Motor neuron (in vitro differentiated cells): ENCODE measurements at places on chromosomes 2 and 18. TPM values are rescaled to one million over a fixed set of nuclear protein-coding genes. Genes with fewer than 3 reads are reported as not detected.

DNA sequence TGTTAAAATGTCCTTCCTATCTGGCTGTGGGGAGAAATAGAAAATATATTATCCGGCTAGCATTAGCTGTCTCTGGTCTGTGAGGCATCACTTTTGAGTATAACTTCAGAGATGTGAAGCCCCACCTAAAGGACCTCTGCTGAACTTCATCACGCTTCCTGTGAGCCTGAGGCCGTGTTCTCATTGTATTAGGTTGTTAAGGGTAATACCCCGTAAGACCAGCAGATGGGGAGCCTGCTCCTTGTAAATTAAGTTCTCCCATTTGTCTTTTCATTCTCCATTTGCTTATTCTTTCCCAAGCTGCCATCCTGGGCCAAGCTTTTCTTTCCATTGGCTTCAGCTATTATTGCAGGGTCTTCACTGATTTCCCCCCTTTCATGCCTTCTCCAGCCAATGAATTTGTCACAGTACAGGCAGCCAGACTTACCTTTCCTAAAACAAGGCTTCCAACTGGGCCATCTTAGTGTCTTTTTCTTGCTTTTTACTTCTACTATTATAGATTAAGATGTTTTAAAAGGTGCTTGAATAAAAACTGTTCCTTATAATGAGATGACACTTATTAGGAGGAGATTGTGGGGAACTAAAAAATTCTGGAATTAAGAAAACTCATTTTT, 12.4 kb downstream of the NIF3L1 start:
- peak; percentile 93 for ATAC-seq

- ATAC-seq = peak; percentile 15
Observed at GRCh38 chr18:2856547-2857170, 9.9 kb downstream of the EMILIN2 start.

- ATAC-seq = no peak
Observed at GRCh38 chr2:199818754-199819153, 32.2 kb downstream of the FTCDNL1 start.

DNA sequence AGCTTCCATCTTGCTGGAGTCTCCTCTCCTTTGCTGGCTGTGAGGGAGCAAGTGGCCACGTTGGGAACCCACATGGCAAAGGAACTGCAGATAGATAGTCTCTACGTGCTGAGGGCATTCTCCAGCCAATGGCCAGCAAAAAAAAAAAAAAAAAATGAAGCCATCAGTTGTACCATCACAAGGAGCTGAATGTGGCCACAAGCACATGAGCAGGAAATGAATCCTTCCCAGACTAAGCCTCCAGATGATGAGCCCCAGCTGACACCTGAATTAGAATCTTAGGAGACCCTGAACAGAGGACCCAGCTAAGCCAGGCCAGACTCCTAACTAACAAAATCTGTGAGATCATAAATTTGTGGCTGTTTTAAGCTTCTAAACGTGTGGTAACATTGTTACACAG, 57.9 kb downstream of the SPIRE1 start:
- no peak for ATAC-seq

DNA sequence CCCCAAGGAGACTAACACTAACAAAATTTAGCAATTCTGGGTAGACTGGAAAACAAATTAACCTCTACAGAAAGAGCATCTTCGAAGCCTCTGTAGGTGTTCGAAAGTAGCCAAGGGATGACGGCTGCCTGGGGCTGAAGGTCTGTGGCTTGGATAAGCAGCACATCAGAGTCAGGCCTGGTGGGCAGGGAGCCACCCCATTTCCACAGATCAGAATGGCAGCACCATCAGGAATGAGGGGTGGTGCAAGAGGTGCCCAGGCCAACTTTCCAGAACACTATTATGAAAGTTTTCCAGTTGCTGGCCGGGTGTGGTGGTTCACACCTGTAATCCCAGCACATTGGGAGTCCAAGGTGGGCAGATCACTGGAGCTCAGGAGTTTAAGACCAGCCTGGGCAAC, 57.9 kb downstream of the CABYR start:
- no peak for ATAC-seq

DNA sequence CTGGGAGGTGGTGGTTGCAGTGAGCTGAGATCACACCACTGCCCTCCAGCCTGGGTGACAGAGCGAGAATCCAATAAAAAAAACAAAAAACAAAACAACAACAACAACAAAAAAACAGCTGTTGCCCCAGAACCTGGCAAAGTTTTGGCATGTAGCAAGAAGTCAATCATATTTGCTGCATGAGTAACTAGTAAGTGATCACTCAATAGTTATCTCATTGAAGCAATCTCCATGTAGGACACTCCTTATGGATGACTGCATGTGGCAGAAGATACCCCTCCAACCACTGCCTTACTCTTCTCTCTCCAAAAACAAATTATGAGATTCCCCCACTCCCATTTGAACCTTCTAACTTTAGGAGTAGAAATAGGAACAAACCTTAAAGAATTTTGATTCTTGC, 113.7 kb downstream of the TTC27 start:
- no peak for ATAC-seq

GRCh38 chr18:59871711-59872362, 28.0 kb upstream of the PMAIP1 start:
- no peak for ATAC-seq

- peak; percentile 0 for ATAC-seq
Observed at GRCh38 chr2:207530160-207531031, 634 bp downstream of the CREB1 start.

DNA sequence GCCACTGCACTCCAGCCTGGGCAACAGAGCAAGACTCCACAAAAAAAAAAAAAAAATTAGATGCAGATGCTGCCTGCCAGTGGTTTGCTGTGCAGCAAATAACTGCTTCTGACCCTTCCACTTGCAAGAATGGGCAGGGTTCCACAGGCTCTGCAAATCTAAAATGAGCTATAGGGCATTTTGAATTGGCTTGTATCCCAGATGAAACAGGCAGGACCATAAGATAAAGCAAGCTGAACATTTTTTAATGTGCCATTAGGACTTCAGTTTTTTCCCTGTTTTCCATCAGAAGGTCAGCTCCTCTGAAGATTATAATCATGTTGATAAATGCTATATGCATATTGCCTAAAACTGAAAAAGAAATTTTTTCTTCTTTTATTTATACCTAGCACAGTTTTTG, 15.7 kb upstream of the FZD7 start:
- ATAC-seq = no peak

- ATAC-seq = no peak
Observed at GRCh38 chr2:224142397-224143312, 103.6 kb upstream of the SERPINE2 start.

GRCh38 chr18:74019864-74020263, 127.8 kb downstream of the FBXO15 start:
- no peak for ATAC-seq

DNA sequence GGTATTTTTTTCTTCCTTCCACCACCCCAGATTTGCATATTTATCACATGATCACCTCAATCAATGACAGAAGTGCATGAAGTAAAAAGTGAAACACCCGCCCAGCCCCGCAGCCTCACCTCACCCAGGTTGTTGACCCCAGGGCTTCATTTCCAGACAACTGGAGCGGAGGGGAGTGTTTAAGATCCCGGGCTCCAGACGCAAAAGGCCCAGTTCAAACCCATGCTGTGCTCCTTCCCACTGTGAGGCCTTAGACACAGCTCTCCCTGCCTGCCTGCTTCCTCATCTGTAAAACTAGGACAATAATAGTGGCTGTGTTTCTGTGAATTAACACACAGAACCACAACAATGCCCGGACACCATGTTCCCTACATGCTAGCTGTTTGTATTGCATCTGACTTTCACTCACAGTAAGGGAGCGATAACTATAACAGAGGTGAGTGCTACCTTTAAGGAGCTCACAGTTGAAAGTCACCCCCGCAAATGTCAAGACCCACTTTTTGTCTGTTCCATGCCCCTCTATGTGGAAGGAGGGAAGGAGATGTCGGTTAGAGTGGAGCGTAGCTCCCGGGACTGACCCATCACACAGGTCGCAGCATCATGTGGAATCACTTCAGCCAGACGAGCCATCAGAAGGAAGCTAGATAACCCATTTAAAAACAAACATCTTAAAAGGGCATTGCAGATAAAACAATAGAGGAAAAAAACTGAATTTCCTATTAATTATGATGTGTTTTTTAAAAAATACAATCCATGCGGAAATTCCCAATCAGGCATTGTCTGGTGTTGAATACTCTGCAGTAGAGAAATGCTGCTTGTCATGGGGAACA, 77.5 kb upstream of the DAPL1 start:
- ATAC-seq = no peak

DNA sequence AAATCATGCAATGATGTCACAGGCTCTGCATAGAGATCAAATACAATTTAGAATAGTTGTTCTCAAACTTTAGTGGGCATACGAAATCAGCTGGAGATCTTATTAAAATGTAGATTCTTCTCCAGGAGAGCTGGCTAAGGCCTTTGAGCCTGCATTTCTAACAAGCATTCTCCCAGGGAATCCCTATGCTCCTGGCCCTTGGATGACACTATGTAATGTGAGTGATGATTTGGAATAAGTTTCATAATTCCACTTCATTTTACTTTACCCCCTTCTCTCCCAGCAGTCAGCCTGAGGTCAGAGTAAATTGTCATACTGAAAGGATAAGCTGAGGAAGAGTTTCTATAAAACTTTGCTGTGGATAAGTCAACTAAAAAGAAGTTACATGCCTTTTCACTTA, 189.1 kb downstream of the UBE2E3 start:
- ATAC-seq = no peak

- ATAC-seq = no peak
Observed at GRCh38 chr2:72117718-72118117, 29.9 kb downstream of the CYP26B1 start.

DNA sequence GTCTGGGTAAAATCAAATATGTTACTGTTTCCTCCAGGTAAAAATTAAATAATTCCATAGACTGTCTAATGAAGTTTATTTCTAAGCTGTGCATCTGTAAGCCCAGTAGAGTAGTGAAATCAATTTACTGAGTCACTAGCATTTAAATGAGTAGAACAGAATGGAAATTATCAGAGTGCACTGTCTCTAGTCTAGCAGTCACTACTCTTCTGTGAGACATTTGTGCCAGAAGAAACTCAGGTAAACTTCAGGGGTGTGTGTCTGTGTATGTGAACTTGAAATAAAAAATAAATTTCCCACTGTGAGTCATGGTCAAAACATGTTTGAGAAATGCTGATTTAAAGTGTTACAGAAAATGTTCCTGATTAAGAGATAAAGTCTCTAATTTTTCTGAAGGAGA, 146.4 kb downstream of the RIF1 start:
- no peak for ATAC-seq

DNA sequence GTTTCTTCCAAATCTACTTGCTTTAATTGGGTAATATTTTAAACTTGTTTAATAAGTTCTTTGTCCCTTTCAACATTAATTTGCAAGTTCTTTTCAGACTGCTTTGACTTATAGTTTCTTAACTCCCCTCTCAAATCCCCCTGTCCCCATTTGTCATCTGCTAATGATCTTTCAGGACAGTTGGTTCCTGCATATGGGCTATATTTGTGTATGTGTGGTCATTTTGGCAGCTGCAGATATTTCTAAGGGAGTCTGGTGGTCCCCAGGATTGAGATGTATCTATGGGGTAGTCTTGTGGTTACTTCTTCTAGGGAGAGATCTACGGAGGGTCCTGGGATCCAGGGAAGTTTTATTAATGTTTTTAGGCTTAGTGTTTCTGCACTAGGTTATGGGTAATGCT, 120.6 kb upstream of the SP3 start:
- no peak for ATAC-seq

DNA sequence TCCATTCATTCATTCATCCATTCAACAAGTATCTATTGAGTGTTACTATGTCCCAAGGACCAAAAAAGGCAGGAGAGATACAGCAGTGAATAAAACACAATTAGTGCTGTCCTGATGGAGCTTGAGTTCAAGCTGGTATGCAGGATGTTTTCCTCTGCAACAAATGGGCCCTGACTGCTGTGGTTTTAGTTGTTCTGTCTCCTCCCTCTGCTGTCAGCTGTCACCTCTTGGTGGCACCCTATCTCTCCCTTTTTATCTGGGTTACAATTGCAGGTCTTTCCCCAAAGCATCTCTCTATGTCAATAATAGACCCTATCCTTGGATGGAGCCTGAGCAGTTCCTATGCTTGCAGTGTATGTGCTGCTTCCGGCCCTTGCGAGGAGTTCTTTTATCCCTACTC, 304.8 kb downstream of the PDE11A start:
- no peak for ATAC-seq

DNA sequence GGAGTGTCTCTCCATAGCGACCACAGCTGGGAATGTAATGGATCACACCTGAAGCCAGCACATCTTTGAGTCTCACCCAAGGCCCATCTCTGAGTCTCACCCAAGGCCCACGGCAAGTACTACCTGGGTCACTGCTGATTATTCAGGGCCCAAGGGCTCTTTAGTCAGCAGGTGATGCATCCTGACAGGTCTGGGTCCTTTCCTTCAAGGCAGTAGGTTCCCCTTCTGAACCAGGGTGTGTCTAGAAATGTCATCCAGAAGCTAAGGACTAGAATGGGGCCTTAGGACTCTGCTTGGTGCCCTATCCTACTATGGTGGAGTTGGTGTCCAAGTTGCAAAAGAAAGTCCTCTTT, 248.1 kb downstream of the ZNF385B start:
- ATAC-seq = no peak

DNA sequence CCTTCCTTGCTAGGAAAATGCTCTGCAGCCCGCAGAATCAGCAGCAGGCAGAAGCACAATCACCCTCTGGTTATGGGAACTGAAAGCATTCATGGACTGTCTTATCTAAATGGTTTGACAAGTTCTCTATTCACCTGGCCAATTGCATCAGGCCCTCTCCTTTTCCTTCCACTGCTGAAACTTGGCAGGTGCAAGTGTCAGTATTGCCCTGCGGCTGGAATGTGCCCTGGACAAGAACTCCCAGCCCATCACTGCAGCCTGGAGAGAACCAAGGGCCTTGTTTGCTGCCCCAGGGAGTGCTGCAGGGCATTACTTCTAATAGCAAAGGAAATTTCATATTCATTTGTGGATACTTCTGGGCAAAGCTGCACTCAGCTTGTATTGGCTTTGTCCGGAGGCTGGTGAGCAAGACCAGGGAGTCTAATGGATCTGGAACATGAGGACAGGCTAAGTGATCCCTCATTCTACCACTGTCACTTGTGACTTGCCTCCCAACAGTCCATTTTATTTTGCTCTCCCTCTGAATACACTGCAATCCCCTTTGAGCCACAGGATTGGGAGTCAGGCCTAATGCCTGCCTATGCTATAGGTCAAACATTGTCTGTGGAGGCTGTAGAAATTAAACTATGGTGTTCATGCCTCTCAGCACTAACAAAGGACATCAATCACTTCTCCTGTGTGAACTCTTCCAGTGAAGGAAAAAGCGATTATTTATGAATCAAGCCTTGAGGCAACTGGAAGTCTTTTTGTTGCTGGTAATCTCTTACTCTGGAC, 116.9 kb downstream of the LYPD6B start:
- no peak for ATAC-seq

GRCh38 chr2:190221429-190221828, 98.2 kb downstream of the HIBCH start:
- ATAC-seq = no peak

GRCh38 chr2:85397925-85398331, 12.2 kb downstream of the CAPG start:
- ATAC-seq = no peak

Gene PROKR1
- total RNA-seq = 0.10 TPM in 1 of 2 replicates, not detected in the other

Gene HAAO
- total RNA-seq = 0.64 and 1.8 TPM in 2 replicates

Gene TMEFF2
- total RNA-seq = 13.1 and 13.7 TPM in 2 replicates

Gene LBX2
- total RNA-seq = 1.1 and 1.4 TPM in 2 replicates

Gene LIMS4
- total RNA-seq = 0.94 and 1.0 TPM in 2 replicates

Gene LIMS3
- 0.31 and 0.38 TPM in 2 replicates for total RNA-seq

Gene HOXD12
- not detected in 2 replicates for total RNA-seq

Gene ARL5A
- 30.2 and 35.6 TPM in 2 replicates for total RNA-seq
